ENCODE measurements at places on chromosomes 3 and 15. TPM values are rescaled to one million over a fixed set of nuclear protein-coding genes. Genes with fewer than 3 reads are reported as not detected.

DNA sequence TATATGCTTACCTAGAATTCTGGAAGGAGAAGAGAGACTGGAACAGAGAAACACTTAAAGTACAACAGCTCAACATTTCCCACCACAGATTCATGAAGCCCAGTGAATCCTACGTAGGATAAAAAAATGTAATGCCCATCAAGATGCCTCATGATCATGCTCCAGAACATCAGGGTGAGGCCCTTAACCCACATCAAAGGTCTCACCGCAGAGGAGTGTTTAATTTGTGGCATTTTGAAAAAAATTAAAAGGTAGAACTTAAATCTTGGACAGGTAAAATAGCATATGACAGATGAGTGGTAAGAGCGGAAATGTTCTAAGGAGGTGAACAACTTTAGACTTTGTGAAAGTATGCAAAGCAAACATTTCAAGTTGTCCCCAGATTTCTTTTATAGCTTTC, 9.7 kb upstream of the SLC6A20 start:
- peak overlapping the region; percentile 41 for H3K4me3 ChIP-seq
- H3K27ac ChIP-seq: no peak overlapping the region
- peaks cover 31% of the 10 kb centered on the region for H3K27me3 ChIP-seq

DNA sequence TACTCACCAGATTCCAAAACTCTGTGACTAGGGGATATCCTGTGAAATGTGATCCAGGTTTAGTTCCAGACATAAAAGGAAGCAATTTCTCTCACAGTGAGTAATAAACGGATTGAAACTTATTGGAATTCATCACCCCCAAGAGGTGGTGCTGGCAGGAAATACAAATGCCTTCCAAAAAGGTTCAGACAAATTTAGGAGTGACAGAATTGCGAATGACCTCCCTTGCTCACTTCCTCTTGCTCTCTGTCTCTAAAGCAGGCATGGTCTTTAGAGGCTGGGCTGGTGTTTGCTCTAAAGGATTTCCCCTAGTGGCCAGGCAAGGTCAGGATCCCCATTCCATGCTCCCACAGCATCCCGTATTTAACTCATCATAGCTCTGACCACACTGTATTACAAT, 449.4 kb upstream of the PPP2R3A start:
- H3K4me1 ChIP-seq: no peaks in the 10 kb centered on the region
- DNase-seq: no peak
- H3K27ac ChIP-seq: no peak overlapping the region
- no peak overlapping the region for H3K4me3 ChIP-seq
- no peaks in the 10 kb centered on the region for H3K36me3 ChIP-seq

- H3K4me3 ChIP-seq: no peak overlapping the region
- H3K27ac ChIP-seq: peak overlapping the region; percentile 60
- H3K4me1 ChIP-seq: peaks cover 40% of the 10 kb centered on the region
- no peak for DNase-seq
These were observed 3.8 kb downstream of the TP53BP1 start for GRCh38 chr15:43489191-43489590.

Gene APOD
- not detected for total RNA-seq

Gene EPHA3
- not detected for total RNA-seq

DNA sequence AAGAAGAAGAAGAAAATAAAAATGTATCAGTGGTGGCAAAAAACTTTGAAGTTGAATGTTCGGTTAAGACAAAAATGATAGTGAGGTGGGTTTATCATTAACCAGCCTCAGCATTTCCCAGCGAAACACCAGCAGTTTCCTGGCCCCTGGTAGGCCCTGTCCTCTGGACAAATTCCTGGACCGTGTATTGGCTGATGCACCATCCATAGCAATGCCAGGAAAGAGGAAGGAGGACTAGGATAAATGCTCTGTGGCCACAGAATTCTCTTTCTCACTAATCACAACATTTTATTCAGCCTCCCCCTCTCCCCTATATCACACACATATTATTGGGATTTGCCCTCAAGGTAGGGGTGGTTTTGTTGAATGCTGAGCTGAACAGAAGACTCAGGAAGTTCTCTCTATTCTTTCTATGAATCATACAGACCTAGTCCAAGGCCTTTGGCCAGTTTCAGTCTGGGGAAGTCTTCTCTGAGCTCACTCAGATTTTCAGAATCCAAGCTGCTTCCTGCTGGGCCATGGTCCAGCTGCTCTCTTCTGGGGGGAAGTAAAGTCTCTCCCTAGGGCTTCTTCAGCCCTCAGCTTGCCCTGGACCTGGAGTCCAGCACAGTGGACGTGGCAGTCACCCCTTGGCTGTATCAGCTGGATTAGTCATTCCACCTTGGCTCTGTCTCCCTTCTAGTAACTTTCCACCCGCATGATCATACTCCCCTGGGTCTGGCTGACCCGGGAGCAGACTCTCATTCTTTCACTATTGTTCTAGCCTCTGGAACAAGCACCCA, 27.6 kb downstream of the SLC28A1 start:
- H3K4me1 ChIP-seq: no peaks in the 10 kb centered on the region
- peaks cover 26% of the 10 kb centered on the region for H3K27me3 ChIP-seq
- DNase-seq: no peak
- H3K27ac ChIP-seq: no peak overlapping the region
- H3K4me3 ChIP-seq: no peak overlapping the region

DNA sequence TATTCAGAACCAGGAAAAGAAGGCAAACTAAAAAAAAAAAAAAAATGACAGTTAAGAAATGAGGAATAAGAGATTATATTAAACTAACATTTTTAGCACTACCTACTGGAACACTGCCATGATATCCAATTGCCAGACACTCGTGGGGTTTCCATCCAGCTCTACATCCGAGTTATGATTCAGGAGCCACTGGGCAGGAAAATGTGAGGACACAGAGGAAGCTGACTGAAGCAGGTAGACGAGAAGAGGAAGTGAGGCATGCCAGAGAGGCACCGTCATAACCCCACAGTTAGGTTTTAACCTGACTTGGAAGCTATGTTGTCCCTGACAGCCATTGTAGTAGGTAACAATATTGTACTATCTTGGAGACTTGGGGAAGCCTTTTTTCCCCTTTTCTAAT, 495.0 kb downstream of the NLGN1 start:
- no peaks in the 10 kb centered on the region for H3K36me3 ChIP-seq
- no peak overlapping the region for H3K27ac ChIP-seq
- H3K4me1 ChIP-seq: no peaks in the 10 kb centered on the region
- no peaks in the 10 kb centered on the region for H3K27me3 ChIP-seq

Gene MUSTN1
- 16.0 TPM for total RNA-seq

DNA sequence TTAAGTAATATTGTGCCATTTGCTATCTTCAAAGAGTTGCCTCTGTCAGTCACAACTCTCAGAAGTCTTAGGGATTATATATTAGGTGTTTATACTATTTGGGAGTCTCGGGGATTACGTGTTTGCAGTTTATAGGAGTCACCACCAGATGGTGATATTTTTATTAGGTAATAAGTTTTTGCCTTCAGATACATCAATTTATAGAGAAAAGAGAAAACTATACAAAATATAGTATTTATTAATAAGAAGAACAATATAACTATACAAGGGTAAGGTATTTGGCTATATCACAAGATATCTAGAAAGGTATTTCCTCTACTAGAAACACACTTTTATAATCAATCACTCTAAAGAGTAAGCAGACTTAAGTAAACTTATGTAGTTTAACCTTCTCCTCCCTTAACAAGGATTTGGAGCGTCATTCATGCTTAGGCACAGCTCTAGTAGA, 10.7 kb upstream of the DHX36 start:
- H3K36me3 ChIP-seq: peaks cover 4% of the 10 kb centered on the region
- no peak overlapping the region for H3K4me3 ChIP-seq
- H3K27ac ChIP-seq: no peak overlapping the region
- DNase-seq: no peak
- no peaks in the 10 kb centered on the region for H3K4me1 ChIP-seq
- H3K27me3 ChIP-seq: peaks cover 54% of the 10 kb centered on the region

GRCh38 chr3:42149975-42150374, 58.8 kb downstream of the TRAK1 start:
- no peak for DNase-seq
- H3K36me3 ChIP-seq: peaks cover 5% of the 10 kb centered on the region
- H3K4me1 ChIP-seq: peaks cover 40% of the 10 kb centered on the region

Gene CYP19A1
- total RNA-seq: 0.70 TPM

GRCh38 chr3:188322135-188322887, 168.4 kb downstream of the LPP start:
- H3K27me3 ChIP-seq: no peaks in the 10 kb centered on the region
- peaks cover 31% of the 10 kb centered on the region for H3K4me1 ChIP-seq
- peak overlapping the region; percentile 93 for H3K27ac ChIP-seq

DNA sequence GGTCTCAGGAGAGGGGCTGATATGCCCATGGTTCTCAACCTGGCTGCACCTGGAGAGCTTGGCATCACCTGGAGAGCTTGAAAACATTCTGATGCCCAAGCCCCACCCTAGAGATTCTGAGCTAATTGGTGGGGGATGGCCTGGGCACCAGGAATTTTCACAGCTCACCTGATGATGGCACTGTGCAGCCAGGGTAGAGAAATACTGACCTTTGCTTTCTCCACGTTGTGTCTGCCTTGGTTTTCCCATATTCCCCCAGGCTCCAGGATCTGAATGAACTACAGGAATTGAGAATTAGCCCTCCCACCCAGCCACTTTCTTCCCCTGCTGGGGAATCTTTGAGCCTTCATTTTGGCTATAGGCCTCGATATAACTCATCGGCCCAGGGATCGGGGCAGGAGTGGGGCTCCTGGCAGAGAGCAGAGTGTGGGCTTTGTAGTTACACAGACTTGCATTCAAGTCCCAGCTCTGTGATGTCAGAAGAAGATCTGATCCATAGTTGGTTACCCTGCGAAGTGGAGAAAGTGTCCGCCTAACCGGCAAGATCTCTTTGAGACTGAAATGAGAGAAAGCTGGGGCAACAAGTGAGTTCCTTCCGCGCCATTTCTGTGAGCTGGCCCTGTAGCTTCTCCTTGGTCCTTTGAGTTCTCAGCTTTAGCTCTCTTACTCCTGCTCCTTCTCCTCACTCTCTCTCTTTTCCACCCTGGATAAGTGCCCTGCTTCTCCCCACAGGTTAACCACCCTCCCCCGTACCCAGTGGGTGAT, 33.1 kb upstream of the UBE2Q2 start:
- no peaks in the 10 kb centered on the region for H3K36me3 ChIP-seq
- H3K27ac ChIP-seq: no peak overlapping the region
- H3K4me3 ChIP-seq: no peak overlapping the region
- DNase-seq: no peak
- H3K4me1 ChIP-seq: no peaks in the 10 kb centered on the region
- peaks cover 17% of the 10 kb centered on the region for H3K27me3 ChIP-seq

GRCh38 chr3:133472889-133473288, 73.0 kb downstream of the BFSP2 start:
- no peak for DNase-seq
- no peaks in the 10 kb centered on the region for H3K27me3 ChIP-seq
- H3K36me3 ChIP-seq: no peaks in the 10 kb centered on the region
- no peak overlapping the region for H3K27ac ChIP-seq
- H3K4me1 ChIP-seq: peaks cover 17% of the 10 kb centered on the region
- H3K4me3 ChIP-seq: no peak overlapping the region

Gene AMOTL2
- not detected for total RNA-seq
